Retina (tissue), 1 donor: ENCODE measurements at places on chromosomes 7 and 10.

- no peak for DNase-seq
Observed at GRCh38 chr7:43220742-43221141, 108.3 kb downstream of the HECW1 start.

- DNase-seq, result no peak
Observed at GRCh38 chr7:1438208-1438607, 21.1 kb downstream of the MICALL2 start.

DNA sequence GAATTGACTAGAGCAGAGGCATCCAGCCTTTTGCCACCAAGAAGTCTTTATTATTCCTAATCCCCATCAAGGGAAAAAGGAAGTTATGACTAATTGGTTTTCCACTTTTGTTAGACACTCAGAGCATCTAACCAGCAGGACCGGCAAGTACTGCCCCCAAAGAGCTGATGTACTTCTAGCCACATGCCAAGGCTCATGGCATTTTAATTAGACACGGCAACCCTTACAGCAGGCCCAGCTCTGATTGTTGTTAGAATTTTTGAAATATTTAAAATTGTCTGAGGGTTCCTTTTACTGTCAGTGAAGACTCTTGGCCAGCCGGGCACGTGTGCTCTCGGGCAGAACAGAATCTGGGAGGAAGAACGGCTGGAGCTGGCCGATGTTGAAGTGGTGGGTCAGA, 114.8 kb downstream of the SPAG6 start:
- DNase-seq, result no peak

- DNase-seq, result no peak
Observed at GRCh38 chr10:117444497-117445040, 69.3 kb upstream of the PDZD8 start.

- DNase-seq, result no peak
Observed at GRCh38 chr10:99430116-99430450, 341 bp downstream of the GOT1 start.

DNA sequence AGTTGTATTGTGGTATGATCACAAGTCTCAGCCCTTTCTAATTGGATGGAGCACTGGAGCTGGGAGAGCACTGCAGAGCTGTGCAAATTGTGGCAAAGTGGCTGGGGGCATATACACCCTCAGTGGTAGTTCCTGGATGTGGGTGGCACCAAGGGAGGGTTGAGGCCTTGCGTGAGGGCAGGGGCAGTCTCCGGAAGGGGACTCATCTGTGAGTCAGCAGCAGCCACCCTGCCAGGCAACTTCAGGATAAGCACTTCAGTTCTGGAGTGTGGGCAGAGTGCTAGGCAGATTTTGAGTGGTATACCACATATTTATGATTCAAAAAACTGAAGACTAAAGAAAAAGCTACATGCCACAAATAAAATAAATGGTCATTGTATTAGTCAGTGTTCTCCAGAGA, 210.5 kb downstream of the ETV1 start:
- no peak for DNase-seq

GRCh38 chr7:5294169-5294987, 11.6 kb downstream of the SLC29A4 start:
- peak; percentile 40 for DNase-seq
